A549 treated with Hydrocortisone at 1 μM for 4 hours (cell line): ENCODE measurements at places on chromosomes 6 and 20. TPM values are rescaled to one million over a fixed set of nuclear protein-coding genes. Genes with fewer than 3 reads are reported as not detected.

WFDC5 gene
- total RNA-seq: not detected in 5 replicates

CLVS2 gene
- total RNA-seq: 0.08 to 0.26 TPM (median 0.17 TPM) in 5 replicates

CTSZ gene
- total RNA-seq: 165 to 188 TPM (median 181 TPM) in 5 replicates

SLC52A3 gene
- 0.37 to 0.67 TPM (median 0.52 TPM) in 5 replicates for total RNA-seq

OPN5 gene
- total RNA-seq: not detected in 5 replicates

RNF144B gene
- 0.12 to 0.68 TPM (median 0.42 TPM) in 5 replicates for total RNA-seq

KHDC1 gene
- 2.9 to 3.5 TPM (median 3.3 TPM) in 5 replicates for total RNA-seq

SLPI gene
- total RNA-seq: 8.8 to 15.1 TPM (median 11.1 TPM) in 5 replicates

EYS gene
- 0.02 to 0.25 TPM (median 0.08 TPM) in 3 of 5 replicates, not detected in the others for total RNA-seq

GNRH2 gene
- total RNA-seq: 0.16 to 0.34 TPM (median 0.27 TPM) in 4 of 5 replicates, not detected in the other
